ENCODE measurements at places on chromosomes 5 and 9.

DNA sequence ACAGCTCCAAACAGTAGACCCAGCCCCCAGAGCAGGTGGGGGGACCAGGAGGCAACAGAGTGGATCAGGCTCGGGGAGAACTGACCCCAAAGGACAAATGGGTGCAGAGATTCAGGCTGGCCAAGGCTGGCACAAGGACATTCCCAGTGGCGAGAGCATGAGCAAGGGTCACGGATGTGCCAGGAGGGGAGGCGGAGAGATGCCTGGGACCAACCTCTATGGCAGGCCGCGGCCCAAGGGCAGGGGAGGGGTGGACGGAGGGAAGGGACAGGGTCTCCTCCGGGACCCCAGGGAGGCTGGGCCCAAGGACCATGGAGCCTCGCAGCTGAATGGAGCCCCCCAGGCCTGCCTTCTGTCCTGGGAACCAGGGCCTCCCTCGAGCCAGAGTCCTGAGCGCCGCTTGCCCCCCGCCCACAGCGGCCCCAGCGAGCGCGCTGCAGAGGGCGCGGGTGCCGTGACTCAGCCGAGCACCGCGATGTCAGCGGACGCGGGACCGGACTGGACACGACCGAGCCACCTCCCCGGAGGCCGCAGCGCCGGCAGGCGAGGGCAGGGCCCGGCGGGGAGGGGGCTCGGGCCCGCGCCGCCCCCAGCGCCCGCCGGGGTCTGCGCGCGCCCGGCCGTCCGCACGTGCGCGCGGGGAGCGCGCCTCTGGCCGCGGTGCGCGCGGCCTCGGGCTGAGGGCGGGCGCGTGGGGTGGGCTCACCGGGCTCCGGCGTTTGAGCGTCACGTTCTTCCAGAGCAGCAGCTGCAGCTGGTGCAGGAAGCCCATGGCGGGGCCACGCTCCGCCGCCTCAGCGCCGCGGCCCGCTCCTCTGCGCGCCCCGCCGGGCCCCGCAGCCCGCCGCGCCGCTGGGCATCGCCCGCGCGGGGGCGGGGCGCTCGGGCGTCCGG, at the start of gene ABCA2:
TSS of gene ABCA2 (minus strand) at position 869 of the 894 bp plus-strand sequence. CDS start at position 772, 97 bp downstream.
- no peak for DNase-seq

DNA sequence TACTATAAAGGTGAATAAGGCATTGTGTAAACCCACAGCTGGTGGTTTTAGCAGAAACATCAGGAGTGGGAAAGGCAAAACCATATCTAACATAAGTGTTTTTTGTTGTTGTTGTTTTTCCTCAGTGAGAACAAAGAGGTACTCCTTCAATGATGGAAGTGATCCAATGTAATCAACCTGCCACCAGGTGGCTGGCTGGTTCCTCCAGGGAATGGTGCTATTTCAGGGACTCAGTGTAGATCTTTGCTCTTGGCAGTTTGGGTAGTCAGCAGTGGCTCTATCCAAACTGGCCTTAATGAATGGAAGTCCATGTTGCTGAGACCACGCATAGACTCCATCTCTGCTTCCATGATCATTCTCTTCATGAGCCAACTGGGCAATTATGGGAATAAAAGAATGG, 10.8 kb downstream of the DMRTA1 start:
- no peak for DNase-seq

DNA sequence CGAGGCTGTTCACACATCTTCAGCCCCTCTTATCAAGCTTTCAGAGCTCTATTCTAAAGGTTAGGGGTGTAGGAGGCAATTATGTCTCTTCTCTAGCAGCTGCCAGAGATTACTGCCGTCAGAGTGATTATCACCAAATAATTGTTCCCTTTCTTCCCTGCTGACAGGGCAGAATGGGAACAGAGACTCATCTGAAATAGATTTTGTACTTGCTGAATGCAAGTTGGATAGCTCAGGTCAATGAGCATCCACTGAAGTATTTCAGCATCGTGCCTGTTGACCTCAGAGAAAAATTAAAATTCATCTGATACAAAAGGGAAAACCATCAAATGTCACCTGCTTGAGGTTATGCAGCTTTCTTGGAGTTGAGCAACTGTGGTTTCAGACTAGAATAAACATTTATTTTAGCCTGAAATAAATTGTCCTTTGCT, 213.7 kb upstream of the MAP3K1 start:
- DNase-seq: no peak

GRCh38 chr5:58085800-58086199, 374.1 kb downstream of the PLK2 start:
- DNase-seq: no peak

DNA sequence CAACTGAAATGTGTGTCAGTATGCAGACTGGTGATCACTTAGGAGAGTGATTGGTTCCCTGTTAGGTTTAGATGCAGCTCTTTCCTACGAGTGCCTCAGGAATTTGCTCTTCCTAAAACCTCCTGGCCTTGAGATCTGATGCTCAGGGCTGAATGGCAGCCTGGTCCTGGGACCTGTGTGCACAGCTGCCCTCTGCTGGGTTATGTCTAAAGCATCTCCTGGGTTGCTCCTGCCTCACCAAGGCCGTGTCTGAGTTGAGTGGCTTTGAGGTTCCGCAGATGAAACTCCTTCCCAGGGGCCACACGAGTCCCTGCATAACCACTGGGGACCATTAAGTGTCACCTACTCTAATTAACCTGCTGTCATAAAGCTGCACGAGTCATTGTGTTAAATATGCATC, 59.5 kb downstream of the MVB12B start:
- DNase-seq: no peak

DNA sequence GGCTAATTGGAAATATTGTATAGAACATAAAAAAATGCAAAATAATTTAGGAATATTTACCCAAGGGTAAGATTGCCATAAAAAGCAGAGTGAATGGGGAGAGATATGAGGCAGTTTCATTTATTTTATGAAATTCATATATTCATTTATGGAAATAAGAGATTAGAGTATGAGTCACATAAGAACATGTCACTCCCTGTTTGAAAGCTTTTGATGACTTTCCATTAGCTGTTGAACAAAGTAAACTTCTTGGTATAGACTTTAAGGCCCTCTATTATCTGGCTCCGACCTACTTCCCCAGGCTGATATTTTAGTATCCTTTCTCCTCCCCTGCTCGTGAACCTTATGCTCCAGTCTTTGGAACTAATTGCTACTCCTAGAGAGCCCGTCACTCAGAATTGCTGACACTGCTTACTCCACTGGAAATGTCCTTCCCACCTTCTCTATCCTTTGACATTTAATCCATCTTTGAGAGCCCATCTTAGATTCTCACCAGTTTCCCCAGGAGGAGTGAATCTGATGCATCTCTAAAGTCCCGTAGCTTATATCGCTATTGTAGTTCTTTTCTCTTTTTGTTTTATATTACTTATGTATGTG, 8.9 kb upstream of the ACTBL2 start:
- no peak for DNase-seq

DNA sequence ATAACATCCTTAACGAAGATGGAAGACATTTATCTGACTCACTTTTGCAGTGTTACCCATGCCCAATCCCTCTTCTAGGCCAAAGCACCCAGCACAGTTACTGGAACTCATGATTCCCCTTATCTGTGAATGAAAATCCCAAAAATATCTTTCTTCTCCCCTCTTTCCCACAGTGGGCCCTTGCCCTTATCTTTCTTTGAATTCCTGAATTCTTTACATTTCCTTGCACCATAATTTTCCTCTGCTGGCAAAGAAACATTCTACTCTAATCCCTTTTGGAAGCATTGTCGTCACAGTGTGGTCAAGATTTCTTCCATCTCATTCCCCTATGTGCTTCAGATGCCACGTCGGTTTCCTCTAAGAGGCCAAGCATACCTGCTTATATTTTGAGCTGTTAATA, 135.9 kb upstream of the LIFR start:
- DNase-seq: no peak

- no peak for DNase-seq
These were observed 311.6 kb downstream of the PLK2 start for GRCh38 chr5:58148254-58148775.

DNA sequence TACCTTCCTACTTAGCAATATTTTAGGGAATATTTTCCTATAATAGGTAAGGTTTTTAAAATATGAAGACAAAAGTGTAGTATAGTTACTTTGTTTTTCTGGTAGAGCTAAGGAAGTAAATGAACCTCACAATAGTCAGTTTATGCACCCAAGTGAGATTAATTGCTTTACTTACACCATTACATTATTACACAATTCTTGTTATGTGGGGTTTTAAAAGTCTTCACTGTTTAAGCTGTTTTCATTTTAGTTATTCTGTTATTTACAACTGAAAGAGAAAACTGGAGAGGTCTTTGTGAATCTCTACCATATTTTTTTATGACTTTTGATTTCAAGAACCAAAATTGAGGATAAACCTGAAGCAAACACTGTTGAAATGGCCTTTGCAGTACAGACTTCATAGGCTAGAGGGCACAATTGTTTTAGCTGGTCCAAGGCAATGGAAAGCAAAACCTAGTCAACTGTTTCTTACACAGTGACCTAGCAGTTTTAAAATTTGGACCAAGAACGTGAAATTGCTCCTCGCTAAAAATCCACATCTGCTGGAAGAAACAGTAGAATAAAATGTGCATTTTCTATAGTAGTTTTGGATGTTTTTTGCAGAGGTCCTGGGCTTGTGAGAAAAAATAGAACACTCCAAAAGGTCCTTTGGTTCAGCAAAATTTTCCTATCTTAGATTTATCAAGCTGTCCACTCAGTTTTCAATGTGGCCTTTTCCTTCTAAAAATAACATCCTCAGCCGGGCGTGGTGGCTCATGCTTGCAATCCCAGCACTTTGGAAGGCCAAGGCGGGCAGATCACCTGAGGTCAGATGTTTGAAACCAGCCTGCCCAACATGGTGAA, 66.4 kb upstream of the FER start:
- no peak for DNase-seq

- DNase-seq: no peak
These were observed 20.0 kb downstream of the KCNIP1 start for GRCh38 chr5:170523830-170524229.

DNA sequence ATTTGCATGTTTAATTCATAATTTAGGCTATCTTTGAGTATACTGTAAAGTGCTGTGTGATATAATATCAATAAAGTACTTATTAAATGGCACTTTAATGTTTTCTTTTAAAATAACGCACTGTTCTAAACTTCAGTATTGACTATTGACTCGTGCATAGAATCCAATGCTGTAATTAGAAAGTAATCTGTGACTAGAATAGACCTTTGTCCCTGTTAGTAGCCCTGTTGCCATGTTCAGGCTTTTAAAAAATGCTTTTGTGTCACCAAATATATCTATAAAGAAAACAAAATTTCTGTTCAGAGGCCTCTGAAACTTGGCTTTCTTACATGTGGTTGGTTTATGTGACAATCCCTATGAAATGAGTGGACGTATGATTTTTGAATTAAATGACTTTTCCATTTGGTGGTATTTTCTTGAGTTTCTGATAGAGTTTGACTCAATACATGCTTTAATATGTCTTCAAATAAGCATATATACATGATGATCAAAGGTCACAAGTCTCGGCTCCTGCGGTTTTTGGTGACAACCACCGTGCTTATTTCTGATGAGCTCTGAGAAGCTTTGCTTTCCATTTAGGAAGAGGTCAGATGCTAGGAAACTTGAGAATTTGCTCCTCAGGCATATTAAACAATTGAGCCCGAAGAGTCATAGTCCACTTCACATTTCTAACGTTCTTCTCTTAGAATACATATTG, 174.7 kb downstream of the NR3C1 start:
- DNase-seq: no peak

DNA sequence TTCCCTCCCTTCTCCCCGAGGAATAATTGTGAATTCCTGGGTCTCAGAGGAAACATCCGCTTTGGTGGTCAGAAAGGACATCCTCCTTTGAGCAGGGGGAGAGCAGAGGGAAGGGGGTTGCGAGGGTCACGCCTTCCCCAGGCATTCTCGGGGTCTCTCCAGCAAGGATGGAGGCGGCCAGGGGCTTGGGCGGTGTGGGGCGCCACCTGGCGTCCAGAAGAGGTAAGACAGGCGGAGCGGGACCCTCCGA, 129.1 kb downstream of the KCNIP1 start:
- no peak for DNase-seq

DNA sequence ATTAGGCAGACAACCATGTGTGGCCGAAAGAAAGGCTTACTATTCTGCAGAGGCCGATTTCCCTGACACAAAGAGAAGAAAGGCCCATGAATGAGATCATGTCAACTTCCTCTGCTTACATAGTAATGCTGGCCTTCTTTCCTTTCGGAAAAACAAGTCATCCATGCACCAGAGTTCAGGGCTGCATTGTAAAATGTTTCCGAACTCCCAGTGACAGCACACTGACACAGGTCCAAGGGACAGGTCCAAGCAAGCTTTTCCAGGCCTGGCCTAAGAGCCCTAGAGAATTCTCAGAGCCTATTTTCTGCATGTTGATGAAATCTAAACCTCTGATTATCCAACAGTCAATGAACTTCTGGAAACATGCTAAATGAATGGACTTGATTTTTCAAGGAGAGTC, 140.9 kb downstream of the ZNF608 start:
- no peak for DNase-seq

GRCh38 chr5:175883506-175883905, 12.1 kb downstream of the CPLX2 start:
- no peak for DNase-seq

GRCh38 chr5:177043958-177044357, 21.5 kb downstream of the ZNF346 start:
- no peak for DNase-seq

DNA sequence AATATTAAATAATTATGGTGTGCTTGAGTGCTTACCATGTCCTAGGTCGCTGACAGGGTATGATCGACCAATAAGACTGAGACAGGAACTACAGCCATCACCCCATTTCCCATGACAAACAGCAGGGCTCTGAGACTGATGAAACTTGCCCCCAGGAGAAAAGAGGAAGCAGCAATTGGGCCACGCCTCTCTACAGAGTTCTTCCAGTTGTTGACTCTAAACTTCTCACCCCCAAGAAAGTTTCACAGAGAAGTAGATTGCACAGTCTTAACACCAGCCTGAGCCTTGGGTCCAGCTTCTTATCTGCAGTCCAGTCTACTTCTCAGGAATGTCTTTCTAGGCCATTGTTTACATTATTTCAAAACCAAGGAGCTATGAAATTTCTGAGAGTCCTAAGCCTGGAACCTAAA, 182.2 kb upstream of the ANKRD55 start:
- DNase-seq: no peak

GRCh38 chr5:92309336-92309991, 926.3 kb upstream of the ARRDC3 start:
- DNase-seq: no peak

GRCh38 chr9:30482499-30482898, 1901.9 kb upstream of the ACO1 start:
- DNase-seq: no peak
